ENCODE measurements at places on chromosomes 13 and 19.

DNA sequence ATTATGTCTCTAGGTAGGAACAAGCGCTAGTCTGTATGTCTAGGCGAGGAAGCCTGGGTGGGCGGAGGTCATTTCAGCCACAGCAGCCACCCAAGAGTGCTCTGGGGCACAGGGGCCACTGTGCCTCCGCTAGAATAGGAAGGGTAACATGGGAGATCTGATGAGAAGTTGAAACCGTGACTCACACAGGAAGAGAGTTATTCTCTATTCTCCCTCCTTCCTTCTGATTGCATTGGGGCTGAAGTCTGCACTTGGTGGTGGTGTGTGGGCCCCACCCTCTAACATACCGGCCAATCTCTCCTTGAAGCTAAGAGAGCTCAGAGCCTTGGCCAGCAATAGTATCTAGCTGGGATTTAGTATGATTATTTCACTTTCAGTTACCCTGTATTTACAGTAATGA lies 20.3 kb upstream of the GGACT start:
- DNase-seq: no peak

DNA sequence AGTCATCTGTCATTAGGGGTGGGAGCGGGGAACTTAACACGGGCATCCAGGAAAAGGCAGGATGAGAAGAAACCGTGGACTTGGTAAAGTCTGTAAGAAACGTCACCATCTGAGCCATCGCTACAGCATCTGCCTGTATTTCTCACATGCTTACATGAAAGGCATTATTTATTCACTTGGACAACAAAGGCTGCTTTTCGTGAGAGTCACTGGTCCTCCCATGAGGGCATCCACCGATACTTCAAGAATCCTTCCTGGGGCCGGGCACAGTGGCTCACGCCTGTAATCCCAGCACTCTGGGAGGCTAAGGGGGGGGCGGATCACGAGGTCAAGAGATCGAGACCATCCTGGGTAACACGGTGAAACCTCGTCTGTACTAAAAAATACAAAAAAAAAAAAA lies 16.1 kb downstream of the ZNF446 start:
- no peak for DNase-seq

- DNase-seq: no peak
Observed at GRCh38 chr13:46389457-46390451, 2.7 kb upstream of the RUBCNL start.

DNA sequence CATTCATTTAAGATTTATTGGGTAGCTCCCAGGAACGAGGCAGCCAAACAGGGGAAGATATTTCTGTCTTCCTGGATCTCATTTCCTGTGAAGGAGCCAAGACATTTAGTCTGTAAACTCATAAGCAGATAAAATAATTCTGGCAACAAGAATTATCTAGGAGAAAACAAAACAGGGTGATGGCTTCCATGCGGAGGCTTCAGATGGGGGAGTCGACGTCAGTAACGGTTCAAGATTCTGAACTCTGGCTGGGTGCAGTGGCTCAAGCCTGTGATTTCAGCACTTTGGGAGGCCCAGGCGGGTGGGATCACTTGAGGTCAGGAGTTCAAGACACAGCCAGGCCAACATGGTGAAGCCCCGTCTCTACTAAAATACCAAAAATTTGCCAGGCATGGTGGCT lies 1.3 kb downstream of the GNA15 start:
- DNase-seq: no peak

DNA sequence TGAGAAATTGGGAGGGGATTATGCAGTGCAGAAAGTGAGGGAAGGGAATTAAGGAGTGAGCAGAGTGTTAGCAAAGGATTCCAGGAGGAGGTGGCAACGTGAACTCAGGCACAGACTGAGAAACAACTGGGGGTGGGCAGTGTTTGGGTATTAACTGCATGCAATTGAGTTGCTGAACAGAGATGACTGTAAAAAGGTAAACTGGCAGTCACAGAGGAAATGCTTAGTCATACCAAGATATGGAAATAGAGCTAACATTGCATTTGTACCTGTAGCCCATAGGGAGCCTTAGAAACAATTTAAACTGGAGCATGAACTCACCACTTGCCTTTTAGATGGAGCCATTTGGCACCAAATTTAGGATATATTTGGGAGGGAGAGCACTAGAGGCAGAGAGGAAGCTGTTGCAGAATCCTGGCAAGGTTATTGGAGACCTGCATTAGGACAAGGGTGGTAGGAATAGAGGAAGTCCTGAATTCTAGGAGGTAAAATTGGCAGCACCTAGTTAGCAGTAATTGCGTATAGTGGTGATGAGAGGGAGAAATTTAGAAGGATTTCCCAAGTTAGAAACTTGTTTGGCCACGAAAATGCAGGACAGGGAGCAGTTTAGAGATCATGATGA lies 100.6 kb upstream of the FRY start:
- DNase-seq: no peak

GRCh38 chr13:30832845-30833332 lies 73.2 kb upstream of the MEDAG start:
- no peak for DNase-seq

GRCh38 chr13:97005625-97006262 lies 11.5 kb upstream of the OXGR1 start:
- DNase-seq: no peak

GRCh38 chr19:44553478-44554171 lies 24.1 kb upstream of the CEACAM20 start:
- no peak for DNase-seq

DNA sequence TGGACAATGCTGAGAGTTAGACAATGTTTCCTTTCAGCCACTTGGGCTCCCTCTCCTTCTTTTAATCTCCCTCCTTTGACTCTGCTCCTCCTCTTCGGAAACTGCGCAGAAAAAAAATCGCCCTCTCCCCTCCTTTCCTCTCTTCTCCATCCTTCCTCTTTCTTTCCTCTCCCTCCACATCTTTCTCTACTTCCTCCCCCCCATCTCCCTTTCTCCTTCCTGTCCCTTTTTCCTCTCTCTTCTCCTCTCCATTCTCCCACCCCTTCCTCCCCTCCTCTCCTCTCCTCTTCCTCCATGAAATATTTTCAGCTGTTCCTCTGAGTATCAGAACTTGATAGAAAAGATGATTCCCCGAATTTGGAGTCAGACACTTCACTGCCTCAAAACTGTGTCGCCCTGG lies 15.1 kb upstream of the PTPRS start:
- no peak for DNase-seq

- DNase-seq: no peak
Observed at GRCh38 chr19:43525836-43526771, 897 bp downstream of the ETHE1 start.

GRCh38 chr13:75507027-75508001 lies 25.3 kb upstream of the TBC1D4 start:
- DNase-seq: no peak

DNA sequence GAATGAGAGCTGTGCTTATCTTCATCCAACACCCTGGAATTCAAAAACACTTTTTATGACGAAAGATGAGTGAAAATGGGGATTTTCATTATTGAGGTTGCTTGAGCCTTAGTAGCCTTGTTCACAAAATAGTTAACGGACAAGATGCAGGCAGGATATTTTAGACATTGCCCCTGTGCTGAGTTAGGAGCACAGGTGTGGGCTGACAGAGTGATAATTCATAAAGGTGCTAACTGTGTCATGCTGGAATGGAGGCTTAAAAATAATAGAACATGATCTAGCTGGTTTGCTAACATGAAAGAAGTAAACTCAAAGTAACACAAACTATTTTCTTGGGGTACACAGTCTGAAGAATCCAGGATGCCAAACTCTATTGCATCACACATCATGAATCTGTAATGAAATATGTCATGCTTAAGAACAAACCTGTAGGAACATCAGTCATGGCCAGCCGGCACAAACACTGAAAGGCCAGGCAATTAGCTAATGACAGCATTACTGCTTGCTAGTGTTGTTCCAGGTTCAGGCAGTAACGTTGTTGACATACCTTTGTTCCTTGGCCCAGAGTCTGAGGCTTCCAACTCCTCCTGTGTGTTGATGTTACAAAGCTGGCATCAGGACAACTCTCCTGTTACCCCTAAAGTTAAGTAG lies 55.3 kb downstream of the FRY start:
- DNase-seq: no peak

DNA sequence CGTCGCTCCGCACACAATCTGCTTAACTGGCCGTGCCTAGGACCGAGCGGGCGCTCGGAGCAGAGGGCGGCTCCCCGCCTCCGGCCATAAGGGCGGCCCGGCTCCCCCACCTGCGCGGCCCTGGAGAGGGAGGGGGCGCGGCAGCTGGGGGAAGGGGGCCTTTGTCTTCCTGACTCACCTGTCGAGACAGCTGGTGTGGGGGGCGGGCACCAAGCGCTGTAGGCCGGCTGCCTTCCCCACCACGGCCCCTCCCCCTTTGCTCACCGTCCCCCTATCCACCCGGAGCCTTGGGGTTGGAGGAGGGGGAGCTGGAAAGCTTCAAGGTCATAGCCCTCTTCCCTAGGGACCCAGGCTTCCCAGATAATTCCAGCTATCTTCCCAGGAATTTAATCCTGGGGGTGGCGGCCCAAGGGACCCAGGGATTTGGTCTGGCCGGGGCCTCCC lies 1.2 kb downstream of the VASP start:
- no peak for DNase-seq

DNA sequence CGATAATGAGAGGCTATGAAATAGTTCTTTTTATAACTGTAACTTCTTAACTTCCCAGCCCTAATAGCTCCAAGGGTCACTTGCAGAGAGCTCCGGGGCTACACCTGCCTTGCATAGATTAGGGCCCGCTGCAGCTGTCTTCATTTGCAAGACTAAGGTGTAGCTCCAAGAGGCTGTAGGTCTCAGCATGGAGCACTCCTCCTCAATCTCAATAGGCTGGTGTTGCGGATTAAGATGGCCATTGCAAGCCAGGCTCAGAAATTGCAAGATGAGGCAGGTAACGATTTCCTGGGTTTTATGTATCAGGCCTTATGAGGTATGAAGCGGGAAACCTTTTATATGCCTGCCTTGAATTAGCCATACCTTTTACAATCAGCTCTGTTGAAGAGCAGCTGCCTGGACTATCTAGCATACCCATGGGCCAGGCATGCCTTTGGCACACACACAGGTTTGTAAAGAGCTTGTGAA lies 185.7 kb downstream of the TM9SF2 start:
- DNase-seq: no peak

- DNase-seq: no peak
Observed at GRCh38 chr13:98468361-98468760, 108.5 kb downstream of the STK24 start.
